DMS 273 treated with DMSO at 0.1 percent for 48 hours (cell line): ENCODE measurements at places on chromosomes 2 and 18.

DNA sequence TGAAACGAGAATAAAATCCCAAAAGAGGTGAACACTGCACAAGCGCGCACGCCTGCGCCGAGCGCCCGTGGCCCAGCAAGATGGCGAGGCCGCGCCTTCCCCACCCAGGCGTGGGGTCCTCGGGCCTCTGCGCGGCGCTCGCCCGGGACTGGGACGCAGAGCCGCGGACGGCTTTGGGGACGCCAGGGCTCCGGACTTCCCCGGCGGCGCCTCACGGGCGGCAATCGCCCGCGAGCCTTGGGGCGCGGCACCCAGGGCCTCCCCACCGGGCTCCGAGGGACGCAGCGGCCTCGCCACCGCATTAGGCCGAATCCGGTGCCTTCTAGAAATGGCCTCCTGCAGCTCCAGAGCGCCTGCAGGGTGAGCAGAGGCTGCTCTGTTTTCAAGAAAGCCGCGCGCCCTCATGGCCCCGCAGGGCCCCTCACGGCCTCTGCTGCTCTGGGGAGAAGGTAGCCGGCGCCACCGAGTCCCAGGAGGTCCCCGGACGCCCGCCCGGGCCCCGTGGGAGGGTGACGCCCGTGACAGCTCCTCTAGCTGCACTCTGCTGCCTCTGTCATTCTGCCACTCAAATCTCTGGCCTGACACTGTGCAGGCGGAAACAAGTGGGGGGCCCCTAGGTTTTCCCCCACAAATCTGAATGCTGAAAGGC, 35.9 kb upstream of the POMC start:
- no peak for DNase-seq

GRCh38 chr2:173545364-173545763, 190.7 kb downstream of the CDCA7 start:
- no peak for DNase-seq

DNA sequence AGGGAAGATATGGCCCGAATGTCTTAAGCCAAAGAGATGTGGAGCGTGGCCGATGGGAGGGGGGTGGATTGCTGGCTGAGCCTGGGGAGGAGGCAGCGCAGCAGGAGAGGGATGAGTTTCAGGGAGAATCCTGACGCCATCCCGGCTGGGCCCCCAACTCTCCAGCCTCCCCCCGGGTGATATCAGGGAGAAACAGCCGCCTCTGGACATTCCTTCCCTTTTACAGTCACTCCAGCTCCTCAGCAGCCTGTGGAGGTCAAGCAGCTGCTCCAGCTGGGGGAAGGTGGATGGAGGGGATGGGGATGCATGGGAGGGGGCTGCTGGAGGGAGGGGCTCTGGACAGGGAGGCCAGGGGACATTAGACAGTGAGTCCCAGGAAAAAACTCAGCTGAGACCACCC, 9.5 kb upstream of the DES start:
- no peak for DNase-seq

- DNase-seq = no peak
These were observed 12.0 kb downstream of the SPEG start for GRCh38 chr2:219446689-219447088.

DNA sequence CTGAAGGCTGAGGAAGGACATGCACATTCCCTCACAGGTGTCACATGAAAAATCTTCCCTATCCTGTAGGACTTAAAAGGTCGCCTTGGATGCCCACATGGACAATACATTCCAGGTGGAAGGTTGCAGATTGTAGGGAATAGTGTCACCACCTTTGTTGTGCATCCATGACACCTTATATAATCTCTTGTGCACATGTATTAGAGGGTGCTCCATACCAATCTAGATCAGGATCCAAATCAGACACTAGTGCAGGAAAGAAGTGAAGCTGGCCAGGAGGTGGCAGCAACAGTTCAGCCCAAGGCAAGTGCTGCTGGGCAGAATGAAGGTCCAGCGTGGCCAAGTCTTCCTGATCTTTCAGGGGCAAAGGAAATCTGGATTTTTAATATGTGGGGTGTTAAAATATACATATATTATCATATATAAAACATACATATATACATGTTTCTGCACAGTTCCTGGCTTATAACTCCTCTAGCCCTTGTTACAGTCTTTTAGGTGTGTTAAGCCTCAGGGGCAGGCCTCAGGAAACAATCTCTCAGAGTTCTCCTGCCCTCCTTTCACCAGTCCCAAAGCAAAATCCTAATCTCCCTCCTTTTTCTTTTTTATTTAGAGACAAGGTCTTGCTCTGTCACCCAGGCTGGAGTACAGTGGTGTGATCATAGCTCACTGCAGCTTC, 16.6 kb downstream of the NIF3L1 start:
- DNase-seq = peak; percentile 19

DNA sequence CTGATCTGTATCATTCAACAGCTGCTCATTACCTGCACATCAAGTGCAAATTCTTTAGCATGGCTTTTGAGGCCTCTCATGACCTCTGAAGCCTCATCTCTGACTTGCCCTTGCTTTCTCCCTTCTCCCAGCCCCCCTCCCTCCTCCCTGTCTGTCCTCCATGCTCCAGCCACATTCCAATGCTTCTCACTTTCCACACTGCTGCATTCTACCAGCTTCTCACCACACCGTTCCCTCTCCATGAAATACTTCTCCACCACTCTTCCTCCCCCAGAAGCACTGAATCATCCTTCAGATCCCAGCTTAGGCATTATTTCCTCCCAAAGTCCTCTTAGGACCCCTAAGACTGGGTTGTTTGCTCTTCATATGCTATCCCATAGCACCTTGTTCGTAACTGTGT, 26.9 kb downstream of the GCG start:
- no peak for DNase-seq

DNA sequence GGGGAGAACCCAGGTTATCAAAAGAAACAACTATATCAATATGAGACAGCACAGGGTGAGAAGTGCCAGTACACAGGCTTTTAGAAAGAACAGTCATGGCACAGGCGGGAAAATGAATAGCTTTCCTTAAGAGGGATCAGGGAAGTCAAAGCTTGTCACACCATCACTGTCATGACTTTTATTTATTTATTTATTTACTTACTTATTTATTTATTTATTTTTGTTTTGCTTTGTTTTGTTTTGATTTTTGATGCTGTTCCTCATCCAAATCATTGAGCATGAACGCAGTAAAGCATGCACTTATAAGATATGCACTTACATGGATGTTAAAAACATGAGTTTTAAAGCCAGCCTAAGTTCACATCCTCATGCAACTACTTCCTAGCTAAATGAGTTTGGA, 19.3 kb upstream of the CRIM1 start:
- no peak for DNase-seq

DNA sequence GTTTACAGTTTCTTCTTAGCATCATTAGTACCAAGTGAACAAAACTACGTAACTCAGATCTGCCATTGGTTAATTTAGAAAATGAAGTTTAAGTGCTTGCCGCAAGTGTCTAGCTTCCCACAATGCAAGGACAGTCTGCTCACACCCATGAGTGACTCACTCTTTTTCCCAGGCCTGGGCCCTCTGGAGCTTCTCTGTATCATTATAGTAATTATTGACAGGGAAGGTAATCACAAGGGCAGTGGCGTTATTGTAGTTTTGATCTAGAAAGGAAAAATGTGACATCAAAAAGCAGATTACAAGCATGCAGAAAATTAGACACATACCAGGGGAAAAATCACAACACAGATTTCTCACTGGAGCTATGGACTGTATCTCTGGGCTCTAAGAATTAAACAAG, 38.5 kb downstream of the NPC1 start:
- DNase-seq = no peak

DNA sequence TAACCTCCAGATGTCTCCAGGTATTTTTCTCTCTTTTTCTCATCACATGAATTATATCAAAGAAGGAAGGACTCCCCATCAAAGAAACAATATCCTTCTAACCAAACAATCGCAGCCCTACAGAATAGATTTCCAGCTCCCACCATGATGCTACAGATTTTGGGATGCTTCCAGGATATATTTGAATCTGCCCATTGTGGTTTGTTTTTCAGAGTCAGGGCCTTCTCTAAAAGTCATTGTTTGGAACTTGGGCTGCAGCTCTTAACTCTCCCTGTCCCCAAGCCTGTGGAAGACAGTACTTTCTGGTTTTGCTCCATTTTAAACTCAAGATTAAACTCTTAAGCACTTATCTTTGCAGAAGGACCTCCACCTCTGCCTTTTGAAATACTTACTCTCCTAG, 223.2 kb downstream of the PMAIP1 start:
- DNase-seq = no peak

DNA sequence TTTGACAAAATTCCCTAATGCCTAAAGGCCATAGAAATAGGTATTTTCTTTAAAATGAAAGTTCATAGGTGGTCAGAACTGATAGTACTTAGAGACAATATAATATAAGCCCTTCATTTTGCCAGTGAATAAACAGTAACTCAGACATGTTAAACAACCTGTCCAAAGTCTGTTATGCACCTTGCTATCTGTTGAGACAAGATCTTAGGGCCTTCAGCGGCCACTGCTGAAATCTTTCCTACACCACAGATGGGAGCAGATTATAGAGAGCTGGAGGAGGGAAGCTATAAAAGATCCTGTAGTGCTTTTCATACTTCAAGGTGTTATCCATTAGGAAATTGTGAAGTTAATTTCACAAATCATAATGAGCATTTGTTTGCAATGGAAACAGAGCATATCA, 13.8 kb downstream of the CERKL start:
- no peak for DNase-seq

GRCh38 chr2:231037202-231037730, at the start of gene C2orf72:
TSS of gene C2orf72 (plus strand) at chr2:231037523. CDS start at chr2:231037566, 43 bp downstream.
- no peak for DNase-seq

DNA sequence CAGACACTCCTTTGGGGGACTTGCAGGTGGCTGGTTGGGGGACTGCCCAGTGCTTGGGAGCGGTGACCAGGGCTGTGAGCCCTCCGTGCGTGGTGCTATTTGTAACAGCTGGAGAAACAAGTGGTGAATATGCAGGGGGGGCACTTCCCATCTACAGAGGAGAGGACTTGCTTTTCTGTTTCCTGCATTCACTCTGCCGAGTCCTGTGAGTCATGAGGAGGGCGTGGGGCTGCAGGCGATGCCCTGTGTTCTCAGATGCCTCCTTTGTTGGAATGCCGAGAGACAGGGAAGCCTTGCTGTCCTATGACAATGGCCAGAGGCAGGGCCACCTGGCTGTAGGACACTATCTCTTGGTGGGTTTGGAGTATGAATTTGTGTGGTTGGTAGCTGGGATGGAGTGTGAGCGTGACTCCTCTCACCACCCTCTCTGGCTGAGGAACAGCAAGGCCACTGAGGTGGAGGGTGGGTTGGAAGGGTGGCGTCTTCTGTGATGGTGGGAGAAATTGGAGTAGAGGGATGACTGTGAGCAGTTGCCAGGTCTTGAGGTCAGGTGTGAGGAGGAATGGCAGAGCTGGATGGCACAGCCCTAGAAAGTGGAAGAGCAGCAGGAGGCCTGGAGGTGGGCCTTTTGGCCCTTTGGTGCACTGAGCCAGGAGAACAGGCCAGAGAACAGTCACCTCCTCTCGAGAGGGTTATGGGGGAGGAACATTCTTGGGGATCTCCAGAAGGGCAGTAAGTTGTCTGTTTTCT, 24.3 kb downstream of the FHOD3 start:
- no peak for DNase-seq

DNA sequence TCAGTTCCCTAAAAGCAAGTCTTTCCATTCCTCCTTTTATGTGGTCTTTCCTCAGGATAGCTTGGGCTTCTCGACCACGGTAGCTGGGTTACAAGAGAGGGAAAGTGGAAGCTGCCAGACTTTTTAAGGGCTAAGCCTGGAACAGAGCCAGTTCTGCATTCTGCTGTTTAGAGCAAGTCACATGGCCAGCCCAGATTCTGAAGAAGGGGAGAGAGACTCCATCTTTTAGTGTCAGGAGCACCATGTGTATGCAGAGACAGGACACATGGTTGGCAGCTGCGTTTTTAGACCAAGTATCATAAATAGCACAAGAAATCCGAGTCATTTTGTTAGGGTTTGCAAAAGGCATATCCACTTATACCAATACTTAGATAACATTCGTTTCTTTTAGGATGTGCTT, 4.7 kb downstream of the HMSD start:
- no peak for DNase-seq

- DNase-seq = no peak
These were observed 198.9 kb downstream of the AGAP1 start for GRCh38 chr2:235692671-235693171.

GRCh38 chr2:231714639-231715498, 6.5 kb downstream of the PTMA start:
- peak; percentile 71 for DNase-seq

DNA sequence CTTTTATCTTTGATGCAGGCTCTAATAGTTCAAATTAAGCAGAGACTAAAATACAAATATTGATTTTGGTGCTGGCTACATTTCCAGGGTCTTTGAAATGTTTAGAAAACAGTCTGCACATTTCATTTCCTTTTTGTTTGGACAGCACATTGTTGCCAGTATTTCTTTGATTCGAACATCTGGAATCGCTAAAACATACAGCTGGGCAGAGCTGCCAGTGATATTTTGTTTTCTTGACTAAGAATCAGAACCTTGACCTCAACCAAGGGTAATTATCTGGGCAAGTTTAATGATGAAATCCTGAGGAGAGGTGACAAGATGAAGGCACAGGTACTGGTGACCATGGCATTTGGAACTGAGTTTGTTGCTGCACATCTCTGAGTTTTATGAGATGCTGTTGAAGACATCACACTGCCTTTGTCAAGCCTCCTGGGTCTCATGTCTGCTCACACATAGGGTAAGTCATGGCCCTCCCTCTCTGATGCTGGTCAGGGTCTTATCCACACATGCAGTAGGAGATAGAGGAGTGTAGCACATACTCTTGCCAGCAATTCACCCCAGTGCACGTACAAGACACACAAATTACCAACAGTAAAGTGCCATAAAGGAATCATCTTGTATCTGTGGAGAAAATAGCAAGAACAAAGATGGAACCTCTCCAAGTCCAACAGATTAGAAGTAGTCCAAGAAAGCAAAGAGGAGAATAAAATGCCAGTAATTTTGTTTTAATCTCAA, 391.9 kb downstream of the RND3 start:
- DNase-seq = no peak

GRCh38 chr2:143175438-143175837, 46.2 kb downstream of the ARHGAP15 start:
- no peak for DNase-seq

DNA sequence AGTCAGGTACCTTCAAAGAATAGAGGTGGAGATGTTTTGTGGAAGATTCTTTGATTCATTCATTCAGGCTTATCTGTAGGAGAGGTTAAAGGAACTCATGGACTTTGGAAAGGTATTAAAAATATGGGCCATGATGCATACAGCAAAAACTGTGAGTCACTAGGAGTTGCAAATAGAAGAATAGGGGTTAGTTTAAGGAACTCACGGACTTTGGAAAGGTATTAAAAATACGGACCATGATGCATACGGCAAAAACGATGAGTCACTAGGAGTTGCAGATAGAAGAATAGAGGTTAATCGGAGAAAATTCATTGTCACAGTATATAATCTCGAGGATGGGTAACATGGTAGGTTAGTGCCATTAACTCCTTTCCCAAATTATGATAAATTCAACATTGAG, 41.2 kb downstream of the SLC9A2 start:
- no peak for DNase-seq

- DNase-seq = no peak
These were observed 654.9 kb downstream of the ADCYAP1 start for GRCh38 chr18:1559563-1559962.

DNA sequence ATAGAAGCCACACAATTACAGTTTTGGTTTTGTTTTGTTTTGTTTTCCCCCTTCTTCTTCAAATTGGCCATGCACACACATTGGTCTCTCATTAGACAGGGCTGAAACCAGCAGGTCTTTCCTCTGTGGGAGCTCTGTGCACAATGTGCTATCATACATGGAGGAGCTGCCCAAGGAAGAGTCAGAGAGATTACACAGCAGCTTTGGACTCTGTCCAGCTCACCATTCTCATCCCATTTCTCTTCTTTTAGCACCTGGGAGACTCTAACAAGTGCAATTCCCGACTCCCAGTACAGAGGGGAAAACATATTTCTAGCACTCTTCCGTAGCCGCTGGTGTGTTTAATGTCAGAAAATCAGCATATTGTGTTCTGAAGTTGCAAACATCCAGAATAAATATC, 29.4 kb downstream of the POU3F3 start:
- no peak for DNase-seq
